ENCODE measurements at places on chromosomes 12 and 14.

- DNase-seq = no peak
Measured at GRCh38 chr12:108324351-108325017, 14.6 kb downstream of the CMKLR1 start.

GRCh38 chr12:18462442-18462841, 201.1 kb downstream of the PIK3C2G start:
- DNase-seq = no peak

DNA sequence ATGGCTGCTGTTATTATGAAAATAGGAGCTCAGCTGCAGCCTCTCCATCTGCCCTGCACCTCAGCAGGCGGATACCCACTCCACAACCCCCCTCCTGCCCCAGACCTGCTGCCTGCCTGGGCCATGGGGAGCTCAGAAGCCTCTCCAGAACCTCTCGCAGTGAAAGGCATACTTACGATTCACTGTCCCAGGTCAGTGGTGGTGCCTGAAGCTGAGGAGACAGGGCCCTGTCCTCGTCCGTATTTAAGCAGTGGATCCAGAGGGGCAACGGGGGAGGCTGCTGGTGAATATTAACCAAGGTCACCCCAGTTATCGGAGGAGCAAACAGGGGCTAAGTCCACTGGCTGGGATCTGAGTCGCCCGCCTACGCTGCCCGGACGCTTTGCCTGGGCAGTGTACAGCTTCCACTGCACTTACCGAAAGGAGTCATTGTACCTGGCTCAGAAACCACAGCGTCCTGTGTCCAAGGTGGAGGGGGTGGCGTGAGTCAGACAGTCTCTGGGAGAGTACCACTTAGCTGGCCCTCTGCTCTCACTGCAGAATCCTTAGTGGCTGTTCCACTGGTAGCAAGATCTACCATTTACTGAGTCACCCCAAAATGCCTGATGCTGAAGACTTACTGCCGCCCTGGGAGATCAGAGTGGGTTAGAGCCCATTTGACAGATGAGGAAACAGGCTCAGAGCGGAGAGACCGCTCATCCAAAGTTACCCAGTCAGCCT, at the start of gene SERPINA1:
Gene SERPINA1, minus strand, starts transcription at position 219 of the 720 bp plus-strand sequence. CDS start 5,365 bp downstream, outside the sequence.
- no peak for DNase-seq

- no peak for DNase-seq
Measured at GRCh38 chr12:131015581-131016337, 62.1 kb downstream of the ADGRD1 start.

DNA sequence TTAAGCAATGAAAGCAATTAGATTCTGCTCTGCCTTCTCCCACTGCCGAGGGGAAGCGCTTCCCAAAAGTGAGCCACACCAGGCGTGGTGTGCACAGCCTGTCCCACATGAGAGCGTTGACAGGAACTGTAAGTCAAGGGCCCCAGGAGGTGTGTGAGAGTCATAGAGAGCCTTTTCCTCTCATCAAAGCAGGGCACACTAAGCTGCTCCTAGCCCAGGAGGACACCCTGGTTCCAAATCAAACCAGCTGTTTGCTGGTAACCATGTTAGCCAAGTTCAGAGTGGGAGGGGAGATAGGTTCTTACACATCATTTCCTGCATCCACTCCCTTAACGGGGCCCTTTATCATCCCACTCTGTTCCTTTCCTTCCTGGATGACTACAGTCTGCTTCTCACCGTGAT, 98.3 kb downstream of the SPTSSA start:
- no peak for DNase-seq

DNA sequence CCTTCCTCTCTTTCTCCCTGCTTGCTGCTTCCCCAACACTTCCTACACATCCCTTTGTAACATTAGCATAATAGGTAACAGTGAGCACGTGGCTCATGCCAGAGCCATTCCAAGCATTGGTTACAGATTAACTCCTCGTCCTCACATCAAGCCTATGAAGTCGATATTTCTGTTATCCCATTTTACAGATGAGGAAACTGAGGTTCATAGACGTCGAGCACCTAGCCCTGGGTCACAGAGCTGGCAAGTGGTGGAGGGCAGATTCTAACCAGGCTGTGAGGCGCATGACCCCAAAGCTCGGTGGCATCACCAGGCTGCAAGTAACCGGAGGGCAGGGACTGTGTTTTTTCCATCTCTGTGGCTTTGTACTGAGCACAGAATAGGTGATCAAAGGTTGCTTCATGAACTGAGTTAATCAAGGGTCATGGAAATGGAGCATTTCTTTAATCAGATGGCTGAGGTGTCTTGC, 5.7 kb upstream of the SERPINA1 start:
- no peak for DNase-seq

- no peak for DNase-seq
Measured at GRCh38 chr14:69284170-69284569, 24.2 kb downstream of the GALNT16 start.

DNA sequence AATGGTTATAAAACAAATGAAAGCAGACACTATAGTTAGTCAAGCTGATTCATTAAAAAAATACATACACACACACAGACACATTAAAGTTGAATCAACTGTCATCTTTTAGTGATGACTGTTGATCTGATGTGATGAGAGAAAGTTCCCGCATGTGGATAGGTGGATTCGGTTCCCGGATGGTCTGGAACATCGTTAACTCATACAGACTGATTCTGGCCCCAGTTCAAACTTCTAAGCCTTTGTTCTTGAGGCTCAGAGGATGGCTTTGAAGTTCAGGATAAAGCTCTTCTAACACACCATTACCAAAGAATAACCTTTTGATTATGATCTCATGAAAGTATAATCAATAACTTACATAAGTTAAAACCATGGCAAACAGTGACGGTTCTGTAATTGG, 27.5 kb downstream of the WIF1 start:
- DNase-seq = no peak

GRCh38 chr12:66674495-66675122, 4.3 kb downstream of the GRIP1 start:
- no peak for DNase-seq

GRCh38 chr14:69242311-69243224, 17.4 kb upstream of the GALNT16 start:
- DNase-seq = no peak

DNA sequence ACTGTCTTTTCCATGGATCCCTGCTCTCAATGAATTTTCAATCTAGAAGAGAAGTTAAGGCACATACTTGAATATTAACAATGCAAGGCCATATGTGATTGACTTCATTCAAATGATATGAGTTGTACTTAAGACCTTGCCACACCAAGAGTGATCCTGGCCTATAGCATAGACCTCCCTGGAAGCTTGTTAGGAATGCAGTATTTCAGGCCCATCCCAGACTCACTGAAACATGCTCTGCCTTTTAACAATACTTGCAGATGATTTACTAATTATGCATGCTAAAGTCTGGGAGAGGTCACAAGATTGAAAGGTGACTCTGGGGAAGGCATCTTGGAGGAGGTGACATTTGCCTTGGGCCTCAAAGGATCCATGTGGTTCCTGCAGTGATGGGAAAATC, 43.2 kb downstream of the RFX4 start:
- DNase-seq = no peak

GRCh38 chr12:93183940-93184671, 193.6 kb upstream of the NUDT4 start:
- DNase-seq = no peak

- DNase-seq = no peak
Measured at GRCh38 chr12:88310069-88310468, 168.0 kb downstream of the TMTC3 start.

GRCh38 chr14:103886304-103887169, 39.2 kb upstream of the PPP1R13B start:
- DNase-seq = no peak

DNA sequence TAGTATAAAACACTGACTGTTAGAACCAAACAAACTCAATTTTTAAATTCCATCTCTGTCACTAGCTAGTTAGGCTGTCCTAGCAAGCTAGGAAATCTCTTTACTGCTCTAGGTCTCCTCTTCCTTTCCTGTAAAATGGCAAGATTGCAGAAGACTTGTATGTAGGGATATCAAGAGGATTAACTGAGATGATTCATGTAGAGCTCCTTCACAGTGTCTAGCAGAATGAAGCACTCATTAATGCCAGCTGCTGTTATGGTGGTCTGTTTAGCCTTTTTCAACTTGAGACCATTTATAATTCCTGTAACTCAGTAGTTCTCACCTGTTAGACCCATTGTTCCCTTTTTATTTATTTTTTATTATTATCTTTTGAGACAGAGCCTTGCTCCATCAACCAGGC, 67.8 kb upstream of the KCNH3 start:
- no peak for DNase-seq

DNA sequence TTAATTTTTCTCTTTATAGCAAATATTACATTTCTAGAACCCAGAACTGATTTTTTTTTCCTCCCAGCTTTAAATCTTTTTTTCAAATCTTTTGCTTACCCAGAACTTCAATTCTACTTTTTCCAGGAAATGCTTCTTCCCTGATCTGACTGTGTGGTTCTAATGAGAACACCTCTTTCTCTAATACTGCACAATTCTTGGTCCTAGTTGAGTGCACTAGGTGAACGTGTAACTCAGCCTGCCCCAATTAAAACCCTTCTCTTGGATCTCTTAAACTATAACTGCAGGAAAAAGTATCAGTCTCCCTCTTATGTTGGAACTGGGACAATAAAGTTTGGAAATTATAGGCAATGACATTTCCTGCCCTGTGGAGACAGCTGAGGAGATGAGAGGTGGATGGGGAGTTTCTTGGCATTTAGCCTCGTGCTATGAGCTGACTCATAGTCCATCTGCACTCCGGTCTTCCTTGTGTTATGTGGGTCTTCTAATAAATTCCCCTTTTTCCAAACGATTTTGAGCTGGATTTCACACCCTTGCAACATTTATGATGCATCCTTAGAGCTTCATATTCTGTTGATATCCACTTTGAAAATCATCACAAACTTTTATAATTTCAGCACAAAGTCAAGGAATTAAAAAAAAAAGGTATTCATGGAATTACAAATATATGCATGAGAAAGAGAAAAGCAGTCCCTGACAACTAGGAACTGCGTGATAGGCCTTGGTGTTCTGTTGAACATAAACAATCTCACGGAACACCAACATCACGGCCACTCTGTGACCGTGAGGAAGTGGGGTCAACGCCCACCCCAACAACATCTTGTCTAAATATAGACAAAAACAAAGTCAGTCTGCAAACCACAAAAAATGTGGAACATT, 52.4 kb downstream of the BRMS1L start:
- DNase-seq = no peak

DNA sequence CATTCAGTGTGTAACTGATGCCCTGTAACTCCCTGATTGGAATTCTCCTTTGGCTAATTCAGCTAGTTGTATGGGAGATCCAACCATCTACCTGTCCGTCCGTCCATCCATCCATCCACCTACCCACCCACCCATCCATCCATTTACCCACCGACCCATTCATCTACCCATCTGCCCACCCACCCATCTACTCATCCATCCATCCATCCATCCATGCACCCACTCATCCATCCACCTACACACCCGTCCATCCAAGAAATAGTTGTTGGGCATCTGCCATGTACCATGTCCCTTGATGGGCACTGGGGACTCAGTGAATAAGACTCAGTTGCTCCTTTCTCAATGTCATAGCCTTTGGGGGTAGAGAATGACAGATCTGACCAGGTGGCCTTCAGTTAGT, 48.1 kb downstream of the CCDC92 start:
- no peak for DNase-seq

DNA sequence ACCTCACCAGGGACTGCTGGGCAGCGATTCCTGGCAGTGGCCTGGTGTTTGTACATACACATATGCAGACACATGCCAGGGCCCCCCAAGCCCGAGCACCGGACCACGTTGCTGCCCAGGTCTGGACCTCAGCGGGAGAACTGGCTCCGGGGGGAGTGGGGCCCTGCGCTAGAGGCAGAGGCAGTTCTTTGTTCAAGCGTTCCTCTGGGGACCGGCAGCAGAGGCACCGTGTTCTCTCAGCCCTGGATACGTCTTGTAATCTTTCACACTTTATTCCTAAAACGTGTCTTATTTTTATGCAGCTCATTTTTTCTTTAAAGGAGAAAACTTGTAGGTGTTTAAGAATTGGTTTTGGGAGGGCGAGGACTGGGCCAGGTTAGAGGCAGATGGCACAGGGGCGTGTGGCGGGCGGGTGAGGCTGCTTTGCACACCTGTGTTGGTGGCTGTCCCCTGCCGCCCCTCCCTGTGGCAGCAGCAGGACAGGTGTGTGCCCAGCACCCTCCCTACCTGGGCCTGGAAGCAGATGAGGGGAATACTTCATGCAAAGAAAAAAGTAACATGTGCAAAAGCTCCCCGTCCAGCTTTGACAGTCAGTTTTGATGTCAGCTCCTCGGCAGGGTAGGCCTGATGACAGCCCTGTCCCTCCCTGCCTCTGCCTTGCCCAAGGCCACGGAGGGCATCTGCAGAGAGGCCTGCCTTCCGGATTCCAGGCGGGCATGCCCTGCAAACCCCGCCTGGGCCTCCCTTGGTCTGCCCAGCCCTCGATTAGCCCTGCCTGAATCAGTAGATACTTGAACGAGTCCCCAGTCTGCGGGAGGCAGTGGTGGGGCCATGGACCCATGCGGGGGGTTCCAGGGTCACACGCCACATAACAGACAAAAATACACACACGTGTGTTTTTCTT, 7.0 kb upstream of the PUS1 start:
- DNase-seq = no peak

DNA sequence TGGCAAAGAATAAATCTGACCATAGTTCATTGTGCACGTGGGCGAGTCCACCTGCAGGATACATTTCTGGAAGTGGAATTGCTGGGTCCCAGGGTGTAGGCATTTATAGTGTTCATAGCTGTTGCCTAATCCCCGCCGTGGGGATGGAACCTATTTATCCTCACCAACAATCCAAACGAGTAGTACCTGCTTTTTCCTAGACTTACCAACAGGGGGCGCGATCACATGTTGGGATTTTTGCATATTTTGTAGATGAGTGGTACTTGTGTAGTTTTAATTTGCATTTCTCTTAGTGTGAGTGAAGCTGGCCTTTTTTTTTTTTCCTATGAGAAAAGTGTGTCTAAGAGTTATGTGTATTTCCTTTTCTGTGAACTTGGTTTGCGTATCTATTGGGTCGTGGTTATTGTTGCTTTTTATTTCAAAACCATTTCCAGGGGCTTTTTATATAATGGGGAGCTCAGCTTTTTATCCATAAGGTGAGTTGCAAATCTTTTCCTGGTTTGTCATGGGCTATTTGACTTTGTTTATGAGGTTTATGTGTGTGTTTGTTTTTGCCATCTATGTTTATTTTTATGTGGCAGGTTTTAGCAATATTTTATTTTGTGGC, 67.2 kb downstream of the CCDC92 start:
- peak; percentile 18 for DNase-seq

All from stimulated activated CD4-positive, alpha-beta T cell treated with anti-CD3 and anti-CD28 coated beads, Interleukin-15, amount 100 ng/mL, for 1 hour (primary cell).